ENCODE measurements at places on chromosomes 7 and 10. TPM values are rescaled to one million over a fixed set of nuclear protein-coding genes. Genes with fewer than 3 reads are reported as not detected.

GRCh38 chr7:117603627-117604026, 123.8 kb downstream of the CFTR start:
- DNase-seq, result no peak

Gene CABCOCO1
- 2.0 TPM for total RNA-seq

DNA sequence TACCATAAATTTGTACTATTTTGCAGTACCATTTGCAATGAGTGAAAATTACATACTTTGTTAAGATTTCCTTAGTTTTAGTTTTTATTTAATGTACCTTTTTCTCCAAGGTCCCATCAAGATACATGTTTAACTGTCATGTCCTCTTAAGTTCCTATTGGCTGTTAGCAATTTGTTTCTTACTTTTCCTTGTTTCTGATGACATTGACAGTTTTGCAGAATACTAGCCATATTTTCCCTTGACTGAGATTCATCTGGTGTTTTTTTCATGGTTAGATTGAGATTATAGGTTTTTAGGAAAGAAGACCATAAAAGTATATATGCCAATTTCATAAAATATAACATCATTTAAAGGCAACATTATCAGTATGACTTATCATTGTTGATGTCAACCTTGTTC, 376.8 kb upstream of the STEAP1 start:
- DNase-seq, result no peak

Gene CRTAC1
- 3.7 TPM for total RNA-seq

Gene WEE2
- total RNA-seq, result 0.42 TPM

- DNase-seq, result no peak
Measured at GRCh38 chr7:24843821-24844434, 86.7 kb upstream of the GSDME start.

DNA sequence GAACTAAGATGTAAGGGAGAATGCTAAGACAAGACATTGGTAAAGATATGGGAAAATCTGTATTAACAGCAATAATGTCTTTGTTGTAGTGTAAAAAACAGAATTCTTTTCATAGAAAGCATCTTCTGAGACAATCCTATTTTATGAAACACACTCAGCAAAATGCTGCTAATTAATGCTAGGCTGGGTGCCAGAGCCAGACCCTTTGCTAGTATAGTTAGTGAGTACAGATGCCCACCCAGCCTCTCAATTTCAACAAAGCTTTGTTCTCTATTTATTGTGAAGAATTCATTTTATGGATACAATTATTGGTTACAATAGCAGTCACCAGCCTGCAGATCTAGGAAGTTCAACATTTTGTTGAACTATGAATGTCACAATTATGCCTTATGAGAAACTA, 131.0 kb downstream of the SEM1 start:
- no peak for DNase-seq

Gene ZNF485
- 5.2 TPM for total RNA-seq

DNA sequence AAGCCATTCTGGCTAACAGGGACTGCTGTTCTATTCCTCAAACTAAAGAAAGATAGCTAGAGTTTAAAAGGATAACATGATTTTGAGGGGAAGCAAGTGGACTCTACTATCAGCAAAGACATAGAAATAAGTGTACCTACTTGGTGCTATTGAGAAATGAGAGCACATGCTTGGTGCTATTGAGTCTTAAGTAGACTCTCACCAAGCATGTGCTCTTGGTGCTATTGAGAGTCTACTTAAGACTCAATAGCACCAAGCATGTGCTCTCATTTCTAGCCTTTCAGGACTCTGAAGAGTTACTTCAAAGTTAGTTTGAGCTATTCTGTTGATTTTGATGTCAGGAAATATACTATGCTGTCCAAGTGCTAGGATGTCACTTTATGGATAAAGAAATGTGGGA, 733.0 kb upstream of the ZWINT start:
- DNase-seq, result no peak

GRCh38 chr10:93820434-93820833, 62.7 kb downstream of the LGI1 start:
- no peak for DNase-seq

DNA sequence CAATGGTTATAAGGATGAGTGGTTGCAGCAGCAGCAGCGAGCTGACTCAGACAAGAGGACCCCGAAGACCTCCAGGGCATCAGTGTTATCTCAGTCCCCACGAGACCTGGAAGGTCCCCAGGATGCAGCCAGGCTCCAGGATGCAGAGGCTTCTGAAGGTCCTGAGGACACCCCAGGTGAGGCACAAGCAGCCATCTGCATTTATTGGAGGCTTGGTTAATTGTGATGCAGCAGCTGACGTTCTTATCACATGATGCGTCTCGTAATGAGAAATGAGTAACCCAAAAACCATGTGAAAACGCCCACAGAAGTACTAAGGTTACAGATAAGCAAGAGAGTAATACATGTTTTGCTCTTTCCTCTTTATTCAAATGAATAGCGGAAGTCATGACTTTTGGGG, 17.4 kb downstream of the C7orf57 start:
- no peak for DNase-seq

Gene KLF14
- total RNA-seq, result 0.32 TPM

- no peak for DNase-seq
Measured at GRCh38 chr7:101108330-101108857, 18.5 kb upstream of the SERPINE1 start.

GRCh38 chr7:44109991-44110390, 5.8 kb downstream of the AEBP1 start:
- no peak for DNase-seq

GRCh38 chr10:14687340-14687739, 87.4 kb downstream of the FAM107B start:
- no peak for DNase-seq

- no peak for DNase-seq
Measured at GRCh38 chr7:148151778-148152177, 438.8 kb upstream of the C7orf33 start.

- DNase-seq, result no peak
Measured at GRCh38 chr10:76583711-76584161, 1053.9 kb downstream of the KCNMA1 start.

- DNase-seq, result peak; percentile 63
Measured at GRCh38 chr10:62459072-62459471, 84.9 kb downstream of the ZNF365 start.

GRCh38 chr10:52965938-52966401, 193.4 kb upstream of the MBL2 start:
- no peak for DNase-seq

- DNase-seq, result no peak
Measured at GRCh38 chr7:68295386-68295785, 1298.8 kb downstream of the TYW1 start.

- no peak for DNase-seq
Measured at GRCh38 chr10:106660550-106660949, 504.0 kb downstream of the SORCS1 start.

Data from urinary bladder (tissue), 4 donors.